Urinary bladder (tissue), 4 donors: ENCODE measurements at places on chromosomes 1 and 21. TPM values are rescaled to one million over a fixed set of nuclear protein-coding genes. Genes with fewer than 3 reads are reported as not detected.

The EDN2 gene
- total RNA-seq: 0.32 TPM

The PLA2G2A gene
- total RNA-seq: 0.48 TPM

The BARHL2 gene
- total RNA-seq: not detected

GRCh38 chr1:29924017-29924431, 687.7 kb downstream of the PTPRU start:
- no peak for DNase-seq

GRCh38 chr1:10308001-10308400, 90.9 kb upstream of the PGD start:
- no peak for DNase-seq

DNA sequence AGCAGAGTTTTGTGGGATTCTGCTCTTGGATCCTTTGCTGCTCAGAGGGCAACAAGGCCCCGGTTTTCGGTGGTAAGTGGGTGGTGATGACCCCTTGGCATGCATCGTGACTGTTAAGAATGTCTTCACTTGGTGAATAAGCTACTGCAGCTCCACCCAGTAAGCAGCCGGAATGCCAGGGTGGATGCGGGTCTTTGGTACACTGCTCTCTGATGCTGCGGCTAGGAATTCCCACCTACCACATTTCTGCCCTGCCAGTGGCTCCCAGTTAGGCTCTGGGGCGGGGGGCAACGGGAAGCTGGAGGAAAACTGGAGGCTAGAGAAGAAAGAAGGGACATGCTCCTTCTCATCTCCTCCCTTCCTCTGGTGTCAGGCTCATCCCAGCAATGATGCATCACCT, 180.4 kb upstream of the GALNT2 start:
- no peak for DNase-seq

DNA sequence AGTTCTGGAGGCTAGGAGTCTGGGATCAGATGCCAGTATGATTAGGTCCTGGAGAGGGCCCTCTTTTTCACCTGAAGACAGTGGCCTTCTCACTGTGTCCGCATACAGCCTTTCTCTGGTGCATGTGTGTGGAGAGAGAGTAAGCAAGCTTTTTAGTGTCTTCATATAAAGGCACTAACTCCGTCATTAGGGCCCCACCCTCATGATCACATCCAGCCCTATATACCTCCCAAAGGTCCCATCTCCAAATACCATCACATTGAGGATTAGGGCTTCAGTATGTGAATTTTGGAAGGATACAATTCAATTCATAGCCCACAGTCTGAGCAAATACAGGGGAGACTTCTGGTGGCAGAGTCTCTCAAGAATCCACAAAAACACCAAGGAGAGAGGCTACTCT, 176.6 kb downstream of the BACH1 start:
- no peak for DNase-seq

DNA sequence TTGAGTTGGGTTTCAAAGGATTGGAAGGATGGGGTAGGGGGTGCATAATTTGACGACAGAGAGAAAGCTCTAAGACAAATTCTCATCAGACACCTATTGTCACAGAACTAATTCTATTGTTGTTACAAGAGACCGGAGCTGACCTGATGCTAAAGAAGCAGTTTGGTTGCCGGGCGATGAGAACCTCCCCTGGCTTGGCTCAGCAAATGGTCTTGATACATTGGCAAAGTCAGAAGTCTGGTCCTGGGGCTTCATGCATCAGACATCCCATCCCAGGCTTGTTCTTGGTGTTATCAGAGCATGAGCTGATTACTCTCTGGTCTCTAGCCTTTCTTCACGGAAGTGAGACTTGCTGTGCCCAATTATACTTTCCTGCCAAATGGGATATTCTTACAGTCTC, 15.4 kb downstream of the TRIM67 start:
- DNase-seq: no peak

GRCh38 chr21:36750576-36750959, 51.7 kb downstream of the SIM2 start:
- no peak for DNase-seq

- no peak for DNase-seq
Measured at GRCh38 chr1:21874778-21875547, 62.1 kb downstream of the HSPG2 start.
